ENCODE measurements at places on chromosomes 16 and 17. TPM values are rescaled to one million over a fixed set of nuclear protein-coding genes. Genes with fewer than 3 reads are reported as not detected.

SLC5A10 gene
- 0.25 TPM for total RNA-seq

HOXB9 gene
- total RNA-seq = 34.4 TPM

SLC12A3 gene
- total RNA-seq = not detected

CDH1 gene
- total RNA-seq = 214 TPM

MT1F gene
- total RNA-seq = 0.66 TPM

C1QTNF1 gene
- 22.1 TPM for total RNA-seq

ZG16B gene
- 0.70 TPM for total RNA-seq

Measured in mesothelial cell of epicardium (in vitro differentiated cells).